Activated CD4-positive, alpha-beta T cell treated with anti-CD3 and anti-CD28 coated beads, Interleukin-2, amount 50 U/mL, for 16 hours (primary cell): ENCODE measurements at places on chromosomes 2 and 18.
A peak's percentile ranks its signal among the peaks of the same experiment; 100 is the strongest.

DNA sequence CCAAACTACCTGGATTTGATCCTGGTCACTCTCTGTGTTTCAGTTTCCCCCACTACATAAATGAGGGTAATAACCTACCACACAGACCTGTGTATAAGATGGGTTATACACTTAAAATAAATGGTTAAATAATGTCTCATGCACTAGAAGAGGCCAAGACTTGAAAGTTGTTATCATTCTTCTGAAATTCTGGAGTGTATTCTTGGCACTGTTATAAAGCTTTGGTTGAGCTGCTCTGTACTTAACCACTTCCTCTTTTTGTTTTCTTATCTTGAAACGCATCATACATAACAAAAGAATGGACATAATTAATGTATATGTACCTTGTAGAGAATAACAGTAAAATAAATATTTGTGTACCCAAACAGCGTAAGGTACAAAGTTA, 281.0 kb downstream of the AFF3 start:
- no peak for DNase-seq

DNA sequence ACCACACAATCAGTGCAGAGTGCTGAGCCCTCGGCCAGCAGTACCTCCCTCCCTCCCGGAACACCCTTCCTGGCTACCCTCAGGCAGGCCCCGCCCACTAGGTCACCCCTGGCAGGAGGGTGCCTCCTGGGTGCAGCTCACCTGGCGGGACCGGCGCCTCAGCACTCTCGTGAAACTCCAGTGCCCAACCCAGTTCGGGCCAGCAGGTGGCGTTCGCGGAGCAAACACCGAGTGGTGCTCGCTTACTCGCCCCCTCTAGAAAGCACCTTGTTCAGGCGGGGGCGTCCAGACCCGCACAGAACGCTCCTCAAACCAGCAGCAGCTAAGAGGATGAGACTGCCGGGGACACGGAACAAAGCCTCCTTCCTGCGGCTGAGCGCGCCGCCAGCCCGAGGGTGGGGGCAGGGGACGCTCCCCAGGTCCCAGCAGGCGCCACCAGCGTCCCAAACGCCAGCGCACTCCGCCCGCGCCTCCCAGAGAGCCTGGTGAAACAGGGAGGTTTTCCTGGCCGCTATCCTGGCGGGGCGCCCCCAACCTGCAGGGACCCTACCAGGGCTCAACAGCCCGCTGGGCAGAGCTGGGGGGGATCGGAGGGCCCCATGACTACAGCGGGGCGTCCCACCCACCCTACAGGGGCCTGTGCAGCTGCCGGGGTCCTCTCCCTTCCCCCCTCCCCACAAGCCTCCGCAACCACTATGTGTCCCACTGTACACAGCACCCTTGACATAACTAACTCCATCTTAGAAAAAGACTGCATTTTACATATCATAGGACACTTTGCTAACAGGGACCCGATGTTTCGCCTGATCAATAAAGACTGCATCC, 44.7 kb downstream of the MRPS5 start:
- DNase-seq = peak; percentile 84

GRCh38 chr2:173860566-173860965, 104.6 kb downstream of the SP3 start:
- DNase-seq = no peak

GRCh38 chr18:907115-907884, 2.6 kb downstream of the ADCYAP1 start:
- peak; percentile 3 for DNase-seq

GRCh38 chr2:159592441-159592840, 23.9 kb downstream of the BAZ2B start:
- no peak for DNase-seq

DNA sequence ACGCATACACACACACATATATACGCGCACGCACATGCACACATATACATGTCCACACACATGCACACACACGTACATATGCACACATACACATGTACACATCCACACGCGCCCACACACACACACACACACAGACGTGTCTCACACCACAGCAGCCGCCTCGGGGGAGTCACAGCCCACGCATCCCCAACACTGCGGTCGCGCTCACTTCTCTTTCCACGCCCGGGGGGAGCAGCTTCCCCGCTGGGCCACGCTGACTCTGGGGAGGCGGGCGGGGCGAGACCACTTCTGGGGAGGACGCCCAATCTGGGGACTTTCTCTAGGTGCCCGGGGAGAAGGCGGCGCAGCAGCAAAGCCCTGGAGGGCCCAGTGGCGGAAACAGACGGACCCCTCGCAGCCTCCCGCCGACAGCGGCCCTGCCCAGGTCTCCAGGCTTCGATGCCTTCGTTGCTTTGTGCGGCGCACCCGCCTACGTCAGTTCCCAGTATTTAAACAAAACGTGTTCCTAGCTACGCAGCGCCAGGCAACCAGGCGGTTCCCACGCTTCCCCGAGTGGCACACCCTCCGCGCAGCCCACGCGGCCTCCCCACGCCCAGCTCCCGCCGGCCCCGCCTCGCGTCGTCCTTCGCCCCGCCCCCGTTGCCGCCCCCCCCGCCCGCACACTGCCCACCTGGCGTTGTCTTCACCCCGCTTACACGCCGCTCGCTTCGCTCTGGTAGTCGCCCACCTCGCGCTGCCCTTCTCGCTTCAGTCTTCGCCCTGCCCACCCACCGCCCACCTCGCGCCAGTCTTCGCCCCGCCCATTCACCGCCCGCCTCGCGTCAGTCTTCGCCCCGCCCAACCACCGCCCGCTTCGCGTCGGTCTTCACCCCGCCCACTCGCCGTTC, 810 bp upstream of the RBFA start:
- no peak for DNase-seq

GRCh38 chr2:5590886-5591285, 101.3 kb upstream of the SOX11 start:
- no peak for DNase-seq

DNA sequence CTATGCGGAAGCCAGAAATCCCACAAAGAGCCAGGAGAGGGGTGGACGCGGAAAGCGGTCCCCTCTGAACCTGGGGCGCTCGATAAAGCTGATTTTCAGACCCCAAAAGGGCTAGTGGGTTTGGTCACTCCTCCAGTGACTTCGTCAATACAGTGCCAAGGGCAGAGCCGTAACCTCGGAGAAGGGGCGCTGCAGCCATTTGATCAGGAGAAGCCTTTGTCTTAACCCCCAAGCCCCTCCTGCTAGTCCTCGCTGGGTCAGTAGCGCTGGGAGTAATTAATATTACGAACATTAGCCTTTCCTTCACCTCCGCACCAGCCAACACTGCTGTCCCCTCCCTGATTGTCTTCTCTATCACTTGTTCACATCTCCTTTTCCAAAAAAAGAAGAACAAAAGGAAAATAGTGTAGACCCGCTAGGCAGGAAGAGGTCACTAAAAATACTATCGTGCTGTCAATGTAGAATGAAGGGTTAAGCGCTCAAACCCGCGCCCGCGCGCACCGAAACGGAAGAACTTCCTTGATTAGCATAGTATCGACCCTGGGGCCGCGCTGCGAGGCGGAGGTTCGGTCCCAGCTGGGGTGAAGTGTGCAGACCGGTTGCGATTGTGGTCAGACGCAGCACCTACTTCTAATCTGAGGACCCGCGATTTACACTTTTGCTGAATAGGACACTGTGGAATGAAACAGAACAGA, 63.2 kb upstream of the MAPRE2 start:
- DNase-seq = peak; percentile 50

- DNase-seq = no peak
These were observed 162.2 kb downstream of the INSIG2 start for GRCh38 chr2:118250463-118250862.

DNA sequence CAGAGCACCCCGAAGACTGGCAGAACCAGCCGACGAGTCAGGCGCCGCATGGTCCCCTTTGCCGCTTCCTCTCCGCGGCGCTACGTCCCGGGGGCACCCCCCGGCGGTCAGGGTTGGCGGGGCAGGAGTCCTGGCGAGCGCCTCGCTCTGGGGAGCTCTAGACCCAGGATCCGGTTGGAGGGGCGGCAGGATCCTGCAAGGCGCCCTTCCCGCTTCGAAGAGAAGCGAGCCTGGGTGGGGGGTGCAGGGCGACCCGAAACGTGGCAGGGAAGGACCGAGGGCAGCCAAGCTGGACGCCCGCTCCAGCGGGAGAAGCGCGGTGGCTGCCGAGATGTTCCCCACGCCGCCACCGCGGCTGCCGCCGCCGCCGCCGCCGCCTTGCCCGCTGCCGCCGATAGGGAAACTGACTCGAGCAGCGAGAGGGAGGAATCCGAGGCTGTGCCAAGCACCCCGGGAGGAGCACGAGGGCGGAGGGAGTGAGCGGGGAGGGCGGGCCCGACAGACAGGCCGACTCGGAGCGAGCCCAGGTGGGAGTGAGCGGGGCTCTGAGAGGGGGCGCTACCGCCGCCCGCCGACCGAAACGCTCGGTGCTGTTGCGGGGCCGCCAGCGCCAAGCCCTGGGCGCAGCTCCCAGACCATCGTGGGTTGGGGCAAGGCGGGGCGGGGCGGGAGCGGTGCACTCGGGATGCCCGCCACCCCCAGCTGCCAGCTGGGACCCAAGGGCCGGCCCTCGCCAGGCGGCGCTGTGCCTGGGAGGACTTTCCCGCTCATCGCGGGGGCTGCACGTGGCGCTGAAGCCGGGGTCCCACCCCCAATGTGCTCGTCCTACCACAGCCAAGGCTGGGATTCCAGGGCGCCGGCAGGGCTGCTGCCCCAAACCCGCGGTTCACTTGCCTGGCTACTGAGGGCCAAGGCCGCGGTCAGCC, at the start of gene GALNT14:
Gene GALNT14 (minus strand): TSS at position 404 of the 926 bp plus-strand sequence. CDS start 354 bp downstream, at position 50.
- peak; percentile 47 for DNase-seq

- no peak for DNase-seq
These were observed 622 bp downstream of the RAB12 start for GRCh38 chr18:8609659-8610458.

DNA sequence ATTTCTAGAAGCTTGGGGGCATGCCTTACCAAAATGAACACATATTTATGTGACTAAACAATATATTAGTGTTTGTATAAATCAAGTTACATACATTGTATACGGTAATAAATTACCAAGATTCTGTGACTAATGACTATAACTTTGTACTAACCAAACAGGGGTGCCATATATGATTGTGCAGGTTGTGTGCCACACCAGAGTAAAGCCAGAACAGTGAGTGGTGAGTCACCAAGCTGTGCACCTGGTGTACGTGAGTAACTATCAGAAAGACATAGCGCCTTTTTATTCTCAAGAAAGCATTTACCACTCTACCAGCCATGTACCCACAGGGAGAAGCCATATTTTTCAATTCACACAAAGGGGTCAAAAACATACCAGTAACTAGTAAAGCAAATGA, 453.2 kb upstream of the PIK3C3 start:
- no peak for DNase-seq

GRCh38 chr18:27185025-27185763, at the start of gene CHST9:
Gene CHST9 (minus strand): TSS chr18:27185308. CDS start chr18:27142809, 42,499 bp downstream.
- DNase-seq = no peak

DNA sequence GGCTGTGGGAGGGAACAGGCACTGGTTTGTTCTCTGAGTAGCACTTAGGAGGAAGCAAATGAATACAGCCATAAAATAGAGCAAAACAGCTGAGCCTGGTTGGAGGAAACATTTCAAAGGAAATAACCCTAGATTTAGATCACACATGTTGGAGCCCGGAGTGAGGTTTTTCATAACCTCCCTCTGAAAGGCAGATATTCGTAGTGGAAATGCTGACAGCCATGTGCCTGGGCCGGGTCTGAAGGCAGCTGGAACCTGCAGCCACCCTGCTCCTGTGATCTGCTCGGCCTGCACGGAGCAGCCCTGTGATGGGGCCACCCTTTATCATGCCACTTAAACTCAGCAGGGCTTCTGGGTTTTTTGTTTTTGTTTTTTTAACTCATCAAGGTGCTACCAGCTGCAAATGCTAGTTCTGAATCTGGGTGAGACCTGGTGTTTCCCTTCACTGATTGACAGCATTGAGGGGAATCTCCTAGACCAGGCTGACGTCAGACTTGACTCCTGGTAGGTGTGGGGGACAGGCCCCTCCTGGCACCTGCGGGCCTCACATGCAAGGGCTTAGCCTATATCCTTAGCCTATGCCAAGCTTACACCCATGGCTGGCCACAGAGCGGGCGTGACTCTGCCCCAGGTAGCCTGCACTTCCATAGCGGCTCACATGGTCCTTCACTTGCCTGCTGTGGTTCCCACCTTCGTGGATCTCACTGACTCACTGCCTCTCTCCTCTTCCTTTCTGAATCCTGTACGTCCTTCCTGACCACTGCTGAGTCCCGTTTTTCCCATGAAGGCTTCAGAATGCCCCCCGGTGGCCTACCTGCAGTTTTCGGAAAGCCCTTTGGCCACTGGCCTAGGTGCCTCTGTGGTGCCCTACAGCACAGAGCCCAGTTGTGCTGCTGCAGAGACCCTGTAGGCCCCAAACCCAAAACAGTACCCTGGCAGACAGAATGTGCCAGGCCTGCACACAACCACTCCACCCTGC, 217.3 kb downstream of the SEPTIN10 start:
- DNase-seq = no peak

DNA sequence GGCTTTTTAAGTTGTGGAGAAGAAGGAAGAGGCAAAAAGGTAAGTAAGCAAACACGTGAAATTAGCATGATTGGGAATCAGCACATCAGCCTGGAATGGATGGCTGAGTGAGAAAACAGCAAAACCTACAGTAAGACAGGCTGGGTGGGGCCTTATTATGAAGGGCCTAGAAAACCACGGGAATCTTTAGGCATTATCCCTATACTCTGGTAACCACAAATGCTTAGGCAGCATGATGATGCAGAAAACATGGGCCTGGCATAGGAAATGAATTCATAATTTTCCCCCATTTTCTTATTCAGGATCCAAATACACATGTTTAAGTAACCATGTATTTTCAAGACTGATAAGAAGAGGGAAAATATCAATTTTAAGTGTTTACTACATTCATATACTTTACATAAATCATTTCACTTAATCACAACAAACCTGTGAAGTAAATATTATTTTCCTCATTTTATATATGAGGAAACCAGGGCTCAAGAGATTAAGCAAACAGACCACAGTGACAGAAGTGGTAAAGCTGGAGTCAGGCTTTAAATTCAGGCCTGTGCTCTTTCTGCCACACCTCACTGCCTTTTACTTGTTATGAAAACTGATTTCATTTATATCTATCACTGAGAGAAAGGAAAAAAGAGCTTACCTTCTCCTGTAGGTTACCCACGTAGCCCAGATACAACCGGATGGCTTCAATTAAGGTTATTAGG, 4.0 kb downstream of the TMEM17 start:
- DNase-seq = no peak

GRCh38 chr2:177952151-177952550, 120.4 kb downstream of the PDE11A start:
- no peak for DNase-seq

DNA sequence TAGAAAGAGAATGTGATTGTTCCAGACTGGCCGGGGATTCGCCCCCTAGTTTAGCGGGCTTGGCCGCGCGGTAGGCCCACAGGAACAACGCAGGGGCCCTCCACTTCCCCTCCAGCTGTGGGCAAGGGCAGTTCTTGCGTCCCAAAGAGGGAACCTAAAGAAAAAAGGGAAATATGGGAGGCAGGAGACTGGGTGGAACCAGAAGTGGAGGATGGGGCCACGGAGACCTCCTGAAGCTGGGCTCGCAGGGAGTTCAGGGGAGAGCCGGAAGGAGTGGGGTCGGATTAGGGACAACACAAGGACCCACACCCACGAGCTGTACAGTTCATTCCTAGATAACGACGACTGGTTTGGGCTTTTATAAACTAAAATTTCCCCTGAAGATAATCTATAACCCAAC, 18.2 kb downstream of the GNLY start:
- DNase-seq = no peak
